ENCODE measurements at places on chromosomes 4 and X.

- no peak for DNase-seq
These were observed 816.1 kb upstream of the TENM3 start for GRCh38 chr4:181427076-181427475.

DNA sequence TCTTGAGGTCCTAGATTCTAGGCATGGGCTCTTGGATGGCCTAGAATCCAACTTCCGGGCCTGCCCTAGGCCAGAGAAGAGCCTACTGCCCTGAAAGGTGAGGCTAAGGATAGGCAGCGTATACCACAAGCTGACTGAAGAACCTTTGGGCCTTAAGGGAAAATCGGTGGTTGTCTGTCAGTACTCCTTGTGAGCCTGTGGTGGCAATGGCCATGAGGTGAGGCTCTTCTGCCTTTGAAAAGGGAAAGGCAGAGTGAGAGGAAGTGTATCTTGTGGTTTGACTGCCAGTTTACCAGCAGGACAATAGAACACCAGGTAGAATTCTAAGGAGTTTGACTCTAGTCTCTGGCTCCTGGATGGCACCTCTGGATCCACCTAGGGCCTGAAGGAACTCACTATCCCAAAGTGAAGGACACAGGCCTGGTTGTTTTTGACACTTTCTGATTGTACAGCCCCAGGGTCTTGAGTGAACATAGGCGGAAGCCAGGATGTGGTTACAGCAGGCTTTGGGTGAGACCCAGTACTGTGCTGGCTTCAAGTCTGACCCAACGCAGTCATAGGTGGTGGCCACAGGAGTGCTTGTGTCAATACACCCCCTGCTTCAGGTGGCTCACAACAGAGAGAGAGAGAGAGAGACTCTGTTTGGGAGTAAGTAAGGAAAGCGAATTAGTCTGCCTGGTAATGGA is 20.9 kb downstream of the ITIH6 start:
- no peak for DNase-seq

DNA sequence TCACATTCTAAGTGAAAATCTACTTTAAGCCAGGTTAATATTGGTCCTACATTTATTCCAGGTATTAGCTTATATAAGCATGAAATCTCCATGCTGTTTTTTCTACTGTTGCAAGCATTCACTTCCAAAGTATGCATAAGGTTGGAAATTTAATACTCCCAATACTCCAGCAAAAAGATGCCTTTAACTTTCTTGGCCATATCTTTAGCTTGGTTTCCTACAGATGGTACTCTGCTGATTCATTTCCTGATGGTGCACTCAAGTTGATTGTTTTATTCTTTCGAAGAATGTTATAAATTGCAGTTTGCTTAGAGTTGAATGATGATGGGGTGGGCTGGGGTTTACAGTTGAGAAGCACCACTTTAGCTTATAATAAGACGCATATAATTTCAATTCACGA is 330.2 kb downstream of the PTTG2 start:
- no peak for DNase-seq

GRCh38 chr4:117996891-117997290 is 37.4 kb upstream of the NDST3 start:
- no peak for DNase-seq

- no peak for DNase-seq
These were observed 13.8 kb downstream of the GUCY1B1 start for GRCh38 chr4:155772459-155773195.

GRCh38 chr4:12211636-12212035 is 782.9 kb upstream of the HS3ST1 start:
- no peak for DNase-seq

GRCh38 chr4:134624365-134624764 is 422.8 kb upstream of the PABPC4L start:
- no peak for DNase-seq

DNA sequence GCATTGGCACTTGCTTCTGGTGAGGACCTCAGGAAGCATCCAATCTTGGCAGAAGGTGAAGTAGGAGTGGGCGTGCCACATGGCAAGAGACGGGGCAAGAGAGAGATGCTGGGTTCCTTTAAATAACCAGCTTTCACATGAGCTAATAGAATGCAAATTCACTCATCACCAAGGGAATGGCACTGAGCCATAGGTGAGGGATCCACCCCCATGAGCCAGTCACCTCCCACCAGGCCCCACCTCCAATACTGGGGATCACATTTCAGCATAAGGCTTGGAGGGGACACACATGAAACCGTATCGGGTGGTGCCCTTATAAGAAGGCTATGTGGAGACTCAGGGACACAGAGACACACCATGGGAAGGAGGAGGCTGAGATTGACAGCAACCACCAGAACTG is 140.0 kb upstream of the MSX1 start:
- DNase-seq: no peak

- no peak for DNase-seq
These were observed 148.0 kb upstream of the SLC7A11 start for GRCh38 chr4:138389976-138390685.

GRCh38 chr4:7062816-7063215 is 5.0 kb downstream of the GRPEL1 start:
- no peak for DNase-seq

DNA sequence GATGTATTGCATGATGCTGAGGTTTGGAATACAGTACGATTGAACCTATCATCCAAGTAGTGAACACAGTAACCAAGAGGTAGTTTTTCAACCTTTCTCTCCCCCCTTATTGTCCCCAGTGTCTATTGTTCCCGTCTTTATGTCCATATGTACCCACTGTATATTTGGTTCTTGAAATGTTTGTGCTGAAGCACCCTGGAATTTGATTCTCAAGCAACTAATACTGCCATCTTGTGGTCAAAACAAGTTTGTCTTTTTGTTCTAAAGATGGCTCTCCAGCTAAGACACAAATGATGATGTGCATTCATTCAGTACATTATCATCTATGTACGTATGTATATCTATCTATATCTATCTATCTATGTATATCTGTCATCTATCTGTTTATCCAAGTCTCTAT is 33.5 kb upstream of the DCX start:
- DNase-seq: peak; percentile 14

DNA sequence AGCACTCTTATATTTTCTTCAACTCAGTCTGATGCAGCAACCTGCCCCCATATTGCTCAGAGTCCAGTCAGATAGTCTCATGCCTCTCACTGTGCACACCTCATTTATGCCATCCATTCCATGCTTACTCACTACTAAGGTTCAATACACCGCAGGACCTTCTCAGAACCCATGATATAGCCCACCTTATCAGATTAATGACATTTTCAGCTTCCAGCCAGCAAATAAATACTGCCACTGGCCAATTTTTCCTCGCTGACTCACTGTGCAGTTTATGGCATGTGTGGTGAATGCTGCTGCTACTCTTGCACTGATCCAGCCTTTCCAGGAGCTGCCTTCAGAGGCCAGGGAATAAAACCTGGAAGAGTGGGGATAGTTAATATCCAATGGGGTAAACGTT is 380.6 kb upstream of the SPOCK3 start:
- no peak for DNase-seq

DNA sequence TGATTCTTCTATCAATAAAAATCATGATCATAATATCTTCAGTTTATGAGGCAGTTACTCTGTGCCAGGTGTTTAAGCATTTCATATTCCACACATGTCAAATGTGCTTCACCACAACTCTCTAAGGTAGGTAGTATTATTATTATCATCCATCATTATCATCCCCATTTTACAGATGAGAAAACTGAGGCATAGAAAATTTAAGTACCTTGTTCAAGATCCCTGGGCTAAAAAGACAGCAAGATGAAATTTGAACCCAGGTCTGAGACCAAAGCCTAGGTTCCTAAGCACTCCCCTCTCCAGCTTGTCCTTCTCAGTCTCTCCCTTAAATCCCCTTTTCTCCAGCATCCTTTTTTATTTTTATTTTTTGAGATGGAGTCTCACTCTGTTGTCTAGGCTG is 33.4 kb downstream of the SEPTIN6 start:
- no peak for DNase-seq

GRCh38 chrX:31070057-31070468 is 1.8 kb downstream of the FTHL17 start:
- DNase-seq: no peak

DNA sequence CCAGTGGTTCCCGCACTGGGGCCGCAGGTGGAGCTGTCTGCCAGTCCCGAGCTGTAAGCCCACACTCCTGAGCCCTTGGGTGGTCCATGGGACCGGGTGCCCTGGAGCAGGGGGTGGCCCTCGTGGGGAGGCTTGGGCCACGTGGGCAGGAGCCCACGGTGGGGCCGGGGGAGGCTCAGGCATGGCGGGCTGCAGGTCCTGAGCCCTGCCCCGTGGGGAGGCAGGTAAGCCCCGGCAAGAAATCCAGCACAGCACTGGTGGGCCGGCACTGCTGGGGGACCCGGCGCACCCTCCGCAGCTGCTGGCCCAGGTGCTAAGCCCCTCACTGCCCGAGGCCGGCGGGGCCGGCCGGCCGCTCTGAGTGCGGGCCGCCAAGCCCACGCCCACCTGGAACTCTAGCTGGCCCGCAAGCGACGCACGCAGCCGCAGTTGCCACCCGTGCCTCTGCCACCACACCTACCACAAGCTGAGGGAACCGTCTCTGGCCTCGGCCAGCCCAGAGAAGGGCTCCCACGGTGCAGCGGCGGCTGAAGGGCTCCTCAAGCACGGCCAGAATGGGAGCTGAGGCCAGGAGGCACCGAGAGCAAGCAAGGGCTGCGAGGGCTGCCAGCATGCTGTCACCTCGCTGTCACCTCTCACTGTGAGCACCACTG is 2.0 kb upstream of the METAP1 start:
- no peak for DNase-seq

DNA sequence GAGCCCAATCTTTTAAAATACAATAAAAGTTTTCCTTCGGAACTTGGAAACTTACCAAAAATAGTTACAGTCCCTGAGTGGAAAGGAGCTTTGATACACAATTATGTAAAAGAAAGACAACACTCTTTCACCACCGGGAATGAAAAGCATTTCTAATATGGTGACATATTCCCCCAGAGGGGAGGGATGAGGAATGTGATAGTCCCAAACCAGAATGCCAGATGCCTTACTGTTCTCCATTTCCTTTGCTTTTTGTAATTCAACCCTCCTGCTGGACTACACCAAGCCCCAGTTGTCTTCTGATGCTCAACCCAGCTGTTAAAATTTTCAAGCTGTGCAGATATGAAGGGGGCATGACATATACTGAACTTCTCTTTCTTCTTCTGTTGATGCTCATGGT is 4.1 kb downstream of the PRIMPOL start:
- DNase-seq: no peak

GRCh38 chr4:92091335-92091734 is 212.4 kb upstream of the GRID2 start:
- DNase-seq: no peak

- DNase-seq: no peak
These were observed 98.7 kb downstream of the MAB21L2 start for GRCh38 chr4:150680651-150681050.

GRCh38 chr4:167290678-167291077 is 56.4 kb upstream of the SPOCK3 start:
- no peak for DNase-seq

DNA sequence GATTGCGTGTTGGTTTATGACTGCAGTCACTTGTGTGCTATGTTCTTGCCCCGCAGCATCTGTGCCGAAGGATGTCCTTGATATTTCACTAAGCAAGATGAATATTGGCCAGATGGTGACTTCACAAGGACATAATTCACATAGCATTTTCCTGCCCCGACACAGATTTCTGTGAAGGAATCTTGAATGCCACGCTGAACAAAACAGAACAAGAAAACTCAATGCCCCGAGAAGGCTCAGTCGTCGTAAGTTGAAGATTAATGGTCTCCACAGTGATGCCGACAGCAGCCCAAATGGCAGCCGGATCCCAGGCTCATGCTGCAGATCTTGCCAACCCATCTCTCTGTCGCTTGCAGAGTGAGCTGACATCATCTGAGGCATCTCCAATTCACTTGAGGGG is 145.9 kb downstream of the CPEB2 start:
- no peak for DNase-seq

All from NCI-H187 (cell line).